ENCODE measurements at places on chromosomes 3 and 15.

DNA sequence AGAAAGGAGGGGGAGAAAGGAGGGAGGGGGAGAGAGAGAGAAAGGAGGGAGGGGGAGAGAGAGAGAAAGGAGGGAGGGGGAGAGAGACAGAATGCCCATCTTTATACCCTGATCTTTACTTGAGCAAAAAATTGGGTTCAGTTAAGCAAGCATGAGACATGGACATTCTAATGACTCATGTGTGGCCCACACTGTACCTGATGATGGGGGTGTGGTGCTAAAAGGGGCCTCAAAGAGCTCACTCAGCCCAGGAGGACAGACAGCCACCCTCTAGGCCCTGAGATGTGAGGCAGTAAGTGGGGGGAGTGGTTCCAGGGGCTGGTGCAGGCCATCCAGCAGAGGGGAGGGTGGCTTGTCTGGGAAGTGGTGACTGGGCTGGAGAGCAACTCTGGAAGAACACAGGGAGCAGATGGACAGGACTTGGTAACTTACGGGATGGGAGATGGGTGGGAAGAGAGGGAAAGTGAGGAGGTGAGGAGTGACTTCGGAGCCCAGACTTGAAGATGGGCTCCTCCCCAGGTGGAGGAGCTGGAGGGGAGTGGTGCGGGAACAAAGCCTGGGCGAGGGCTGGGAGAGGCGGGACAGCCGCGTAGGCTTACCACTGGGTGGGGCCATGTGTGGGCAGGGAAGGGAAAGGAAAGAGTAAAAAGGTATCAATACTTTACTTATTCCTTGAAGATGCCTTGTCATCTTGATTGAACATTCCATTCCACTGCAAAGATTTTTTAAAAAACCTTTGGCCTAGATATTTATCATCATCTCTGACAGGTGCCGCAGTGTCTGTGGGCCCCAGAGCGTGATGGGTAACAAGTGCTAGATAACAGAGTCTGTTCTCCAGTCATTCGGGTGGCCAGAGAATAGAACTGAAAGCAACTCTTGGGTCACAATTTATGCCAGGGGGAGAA, 32.3 kb downstream of the TSPAN3 start:
- no peak for DNase-seq

- no peak for DNase-seq
Observed at GRCh38 chr15:63950911-63951481, 95.3 kb downstream of the DAPK2 start.

DNA sequence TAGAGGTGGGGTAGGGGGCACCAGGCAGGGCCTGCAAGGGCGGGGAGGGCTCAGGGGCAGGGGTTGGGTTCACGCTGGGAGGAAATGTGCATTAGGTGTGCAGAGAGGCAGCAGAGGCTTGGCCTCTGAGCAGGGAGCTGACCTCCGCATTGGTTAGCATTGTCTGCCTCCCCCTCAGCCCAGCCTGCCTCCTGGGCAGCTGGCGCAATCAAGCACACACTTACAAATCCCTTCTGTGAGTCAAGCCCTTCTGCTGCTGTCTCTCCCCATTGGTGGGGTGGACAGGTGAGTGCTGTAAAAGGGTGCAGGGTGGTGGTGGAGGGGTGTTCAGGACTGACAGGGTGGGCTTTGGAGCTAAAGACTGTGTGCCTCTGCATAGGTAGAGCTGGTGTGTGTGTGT, 9.3 kb downstream of the LOXL1 start:
- DNase-seq = no peak

DNA sequence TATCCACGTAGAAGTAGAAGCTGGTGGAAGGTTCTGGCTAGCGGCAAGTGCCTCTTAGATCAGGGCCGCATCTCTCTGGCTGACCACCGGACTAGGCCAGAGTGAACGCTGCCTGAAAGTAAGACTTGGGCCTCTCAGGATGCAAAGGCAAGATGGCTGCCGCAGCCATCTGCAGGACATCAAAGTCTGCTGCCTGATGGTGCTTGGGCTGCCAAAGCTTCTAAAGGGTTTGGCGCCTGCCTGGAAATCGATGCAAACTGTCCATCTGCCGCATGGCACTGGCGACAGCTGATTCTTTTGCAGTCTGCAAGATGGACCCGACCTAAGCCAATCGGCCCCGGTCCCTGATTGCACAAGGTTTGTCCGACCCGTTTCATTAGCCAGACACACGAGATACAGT, 196.7 kb upstream of the TBC1D5 start:
- no peak for DNase-seq

GRCh38 chr3:160812304-160812703, 56.3 kb downstream of the PPM1L start:
- DNase-seq = no peak

DNA sequence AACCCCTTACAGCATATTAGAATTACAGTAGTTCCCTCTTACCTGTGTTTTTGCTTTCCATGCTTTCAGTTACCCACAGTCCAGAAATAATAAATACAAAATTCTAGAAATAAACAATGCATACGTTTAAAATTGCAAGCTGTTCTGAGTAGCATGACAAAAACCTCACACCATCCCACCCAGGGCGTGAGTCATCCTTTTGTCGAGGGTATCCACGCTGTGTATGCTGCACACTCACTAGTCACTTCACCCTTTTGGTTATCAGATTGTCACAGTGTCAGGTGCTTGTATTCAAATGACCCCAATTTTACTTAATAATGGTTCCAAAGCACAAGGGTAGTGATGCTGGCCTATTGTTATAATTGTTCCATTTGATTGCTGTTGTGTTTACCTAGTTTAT, 72.5 kb upstream of the P3H2 start:
- no peak for DNase-seq

GRCh38 chr3:25235466-25235865, 192.6 kb upstream of the RARB start:
- DNase-seq = no peak

DNA sequence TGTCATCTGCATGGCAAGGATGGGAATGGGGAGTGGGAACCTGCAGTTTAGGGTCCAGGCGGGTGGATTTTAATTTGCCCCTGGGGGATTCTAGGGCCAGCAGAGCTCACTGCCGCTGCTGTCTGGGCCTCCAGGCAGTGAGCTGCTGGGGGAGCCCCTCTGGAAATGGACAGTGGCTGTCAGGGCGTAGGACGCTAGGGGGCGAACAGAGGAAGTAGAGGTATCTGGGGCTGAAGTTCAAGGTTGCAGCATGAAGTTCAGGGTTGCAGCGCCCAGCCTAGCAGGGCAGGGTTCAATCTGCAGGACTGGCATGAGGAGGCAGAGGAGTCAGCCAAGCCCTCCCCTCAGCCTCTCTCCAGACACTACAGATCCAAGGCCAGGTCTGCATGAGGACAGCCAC, 49.5 kb downstream of the APBA2 start:
- DNase-seq = no peak

GRCh38 chr3:156617781-156618180, 56.6 kb upstream of the TIPARP start:
- no peak for DNase-seq

DNA sequence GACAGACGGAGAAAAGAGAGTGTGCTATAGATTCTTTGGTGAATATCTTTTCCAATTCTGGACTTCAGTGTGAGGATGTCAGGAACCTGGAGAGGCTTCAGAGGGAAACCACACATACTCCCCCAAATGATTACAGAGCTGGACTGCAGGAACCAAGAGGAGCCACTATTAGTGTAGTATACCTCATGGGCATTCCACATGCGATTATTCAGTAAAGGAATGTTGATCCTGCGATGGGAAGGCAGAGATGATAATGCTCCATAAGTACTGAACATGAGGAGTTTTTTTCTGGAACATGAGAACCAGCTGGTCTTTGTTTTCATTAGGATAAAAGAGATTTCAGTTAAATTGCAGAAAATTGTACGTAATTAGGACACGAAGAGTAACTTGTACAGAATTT, 18.7 kb downstream of the STARD9 start:
- no peak for DNase-seq

- no peak for DNase-seq
Observed at GRCh38 chr15:64136347-64136746, 15.2 kb upstream of the SNX22 start.

DNA sequence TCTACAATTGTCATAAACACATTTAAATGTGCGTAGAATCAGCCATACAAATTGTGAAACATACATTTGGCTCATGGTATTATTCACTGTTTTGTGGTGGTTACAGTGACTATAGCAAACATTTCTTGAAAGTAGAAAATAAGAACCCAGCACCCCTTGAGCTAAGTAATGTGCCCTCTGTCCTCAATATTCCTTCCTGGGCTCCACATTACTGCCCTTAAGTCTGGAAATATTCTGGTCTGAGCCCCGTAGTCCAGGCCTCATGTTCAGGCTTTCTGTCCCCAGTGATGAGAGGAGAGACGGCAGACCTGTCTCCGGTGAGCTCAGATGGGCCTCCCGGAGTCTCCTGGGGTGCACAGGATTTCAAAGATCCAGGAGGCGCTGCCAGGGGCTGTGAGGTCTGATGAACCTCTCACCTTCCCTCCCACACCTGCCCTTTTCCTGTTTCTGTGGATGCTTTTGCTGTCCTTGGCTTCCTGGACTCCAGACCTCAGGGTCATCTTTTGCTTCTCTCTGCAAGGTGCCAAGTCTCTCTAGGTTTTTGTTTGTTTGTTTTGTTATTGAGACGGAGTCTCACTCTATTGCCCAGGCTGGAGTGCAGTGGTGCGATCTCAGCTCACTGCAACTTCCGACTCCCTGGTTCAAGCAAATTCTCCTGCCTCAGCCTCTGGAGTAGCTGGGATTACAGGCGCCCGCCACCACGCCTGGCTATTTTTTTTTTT, 8.8 kb upstream of the MUC20 start:
- DNase-seq = no peak

- no peak for DNase-seq
Observed at GRCh38 chr3:51337666-51338065, 47.4 kb upstream of the MANF start.

DNA sequence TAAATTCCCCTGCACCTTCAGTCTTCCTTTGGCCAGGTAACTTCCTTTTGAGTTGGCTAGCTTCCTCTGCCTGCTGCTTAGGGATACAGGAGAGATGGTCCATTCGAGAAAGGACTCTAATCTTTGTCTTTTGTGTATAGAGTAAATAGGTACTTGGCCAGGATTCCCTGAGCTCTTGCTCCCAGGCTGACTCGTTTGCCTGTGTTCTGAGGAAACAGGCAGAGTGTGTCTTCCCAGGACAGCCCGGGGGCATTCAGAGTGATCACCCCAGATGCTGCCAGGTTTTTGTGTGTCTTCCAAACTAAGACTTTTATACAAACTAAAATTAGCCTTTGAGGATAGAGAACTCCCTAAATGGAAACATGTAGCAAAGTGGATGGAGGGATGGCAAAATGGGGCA, 39.5 kb downstream of the TMEM108 start:
- DNase-seq = no peak

DNA sequence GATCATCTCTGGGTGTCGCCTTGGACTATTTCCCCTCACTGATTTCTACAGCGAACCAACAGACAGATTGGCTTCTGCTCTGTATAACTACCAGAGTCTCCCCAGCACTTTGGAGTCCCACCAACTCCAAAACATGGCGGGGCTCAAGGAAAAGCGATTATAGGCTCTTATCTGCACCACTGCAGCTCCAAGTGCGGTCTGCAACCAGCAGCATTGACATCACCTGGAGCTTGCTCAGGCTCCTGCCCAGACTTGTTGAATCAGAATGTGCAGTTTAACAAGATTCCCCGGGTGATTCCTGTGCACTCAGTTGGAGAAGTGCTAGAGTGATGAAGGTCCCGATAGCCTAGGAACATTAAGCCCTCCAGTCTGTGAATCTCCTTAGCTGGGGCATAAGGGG, 9.0 kb downstream of the CCK start:
- no peak for DNase-seq

DNA sequence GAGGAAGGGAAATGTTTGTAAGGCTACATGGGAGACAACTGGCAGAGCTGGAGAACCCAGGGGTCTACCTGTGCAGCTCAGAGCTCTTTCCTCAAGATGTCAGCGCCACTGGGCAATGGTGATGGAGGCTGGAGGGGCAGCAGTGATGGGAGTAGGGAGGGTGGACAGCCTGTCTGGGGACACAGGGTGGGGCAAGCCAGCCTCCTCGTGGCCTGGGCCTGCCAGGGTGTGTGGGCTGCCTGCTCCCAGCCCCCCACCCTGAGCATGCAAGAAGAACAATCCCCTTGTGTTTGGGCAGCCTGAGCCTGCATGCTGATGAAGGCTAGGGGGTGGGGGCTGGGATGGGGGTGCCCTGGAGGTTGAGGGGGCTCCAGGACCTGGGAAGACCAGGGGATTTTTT, 1.2 kb downstream of the PCBP4 start:
- DNase-seq = no peak

DNA sequence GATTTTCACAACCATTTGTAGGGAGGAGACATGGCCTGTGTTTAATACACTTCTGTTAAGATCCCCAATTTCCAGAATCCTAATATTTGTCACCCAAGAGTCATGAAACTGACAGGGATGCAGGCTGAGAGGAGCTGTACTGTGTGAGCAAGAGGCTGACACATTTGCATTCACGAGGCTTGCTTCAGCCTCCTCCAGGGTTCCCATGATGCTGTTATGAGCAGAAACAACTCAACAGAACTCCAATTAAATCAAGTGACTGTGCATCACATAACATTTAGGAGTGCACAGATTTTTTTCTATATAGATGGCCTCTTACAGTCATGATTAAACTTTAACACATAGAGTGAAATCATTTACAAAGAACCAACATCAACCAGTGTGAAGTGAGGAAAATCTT, 292.3 kb upstream of the STT3B start:
- DNase-seq = no peak

- no peak for DNase-seq
Observed at GRCh38 chr3:165883863-165884478, 46.7 kb upstream of the BCHE start.

- DNase-seq = no peak
Observed at GRCh38 chr15:62706317-62706716, 336.2 kb upstream of the TPM1 start.

DNA sequence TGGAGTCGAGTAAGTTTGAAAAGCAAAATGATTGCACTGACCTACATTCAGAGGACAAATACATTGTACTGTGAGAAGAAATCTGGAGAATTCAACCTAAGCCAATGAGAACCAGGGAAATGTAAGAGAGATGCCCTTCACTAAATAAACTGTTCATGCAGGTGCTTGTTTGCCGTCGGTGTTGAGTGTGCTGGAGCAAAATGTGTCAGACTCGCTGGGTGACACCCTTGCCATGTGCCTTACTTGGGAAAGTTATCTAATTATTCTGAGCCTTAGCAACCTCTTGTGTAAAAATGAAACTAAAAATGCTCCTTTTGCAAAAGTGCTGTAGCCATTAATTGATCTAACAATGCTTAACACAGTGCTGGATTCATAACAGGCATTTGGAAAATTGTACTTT, 140.4 kb downstream of the GABRB3 start:
- no peak for DNase-seq
